ENCODE measurements at places on chromosomes 16 and 17.

- DNase-seq, result no peak
These were observed 206.2 kb downstream of the CNTNAP4 start for GRCh38 chr16:76483307-76483909.

- DNase-seq, result no peak
These were observed 42.0 kb downstream of the MGAT5B start for GRCh38 chr17:76909971-76910760.

DNA sequence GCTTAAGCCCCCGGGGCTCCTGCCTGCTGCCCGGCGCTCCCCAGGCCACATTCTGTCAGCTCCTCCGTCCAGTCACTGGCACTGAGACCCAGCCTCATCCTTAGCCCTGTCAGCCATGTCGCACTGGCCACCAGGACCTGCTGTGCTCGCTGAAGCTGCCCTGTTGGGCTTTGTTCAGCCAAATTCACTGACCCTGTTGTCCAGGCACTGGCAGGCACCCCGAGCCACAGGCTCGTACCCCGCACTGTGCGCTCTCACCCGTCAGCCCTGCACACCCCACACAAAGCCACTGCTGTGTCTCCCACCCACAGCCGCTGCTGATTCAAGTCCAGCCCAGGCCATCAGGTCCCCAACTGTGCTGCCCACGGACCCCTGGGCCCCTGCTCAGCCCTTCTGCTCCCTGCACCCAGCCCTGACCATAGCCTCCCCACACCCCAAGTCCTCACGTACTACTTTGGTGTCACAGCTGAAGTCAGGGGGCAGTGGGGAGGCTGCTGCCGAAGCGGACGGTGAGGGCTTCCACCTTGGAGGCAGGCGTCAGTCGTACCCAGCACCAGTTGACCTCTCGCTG is 131.5 kb upstream of the CHMP6 start:
- DNase-seq, result no peak

DNA sequence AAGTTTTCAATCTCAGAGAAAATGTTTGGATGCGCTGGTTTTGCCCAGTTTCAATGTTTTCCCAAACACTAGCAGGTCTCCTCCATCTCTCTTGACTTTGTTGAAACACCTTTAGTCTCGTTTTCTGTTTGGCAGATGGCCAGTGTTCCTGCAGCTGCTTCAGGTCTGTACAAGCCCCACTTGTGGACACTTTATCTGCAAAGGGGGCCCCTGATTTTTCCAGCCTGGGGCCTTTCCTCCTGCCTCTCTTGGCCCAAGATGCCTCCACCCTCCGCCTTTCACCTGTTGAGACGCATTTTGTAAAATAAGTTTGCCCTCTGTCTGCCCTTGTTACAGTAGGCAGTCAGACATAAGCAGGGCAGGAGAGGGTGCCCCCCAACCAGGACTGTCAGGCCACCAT is 21.8 kb upstream of the PRM1 start:
- no peak for DNase-seq

DNA sequence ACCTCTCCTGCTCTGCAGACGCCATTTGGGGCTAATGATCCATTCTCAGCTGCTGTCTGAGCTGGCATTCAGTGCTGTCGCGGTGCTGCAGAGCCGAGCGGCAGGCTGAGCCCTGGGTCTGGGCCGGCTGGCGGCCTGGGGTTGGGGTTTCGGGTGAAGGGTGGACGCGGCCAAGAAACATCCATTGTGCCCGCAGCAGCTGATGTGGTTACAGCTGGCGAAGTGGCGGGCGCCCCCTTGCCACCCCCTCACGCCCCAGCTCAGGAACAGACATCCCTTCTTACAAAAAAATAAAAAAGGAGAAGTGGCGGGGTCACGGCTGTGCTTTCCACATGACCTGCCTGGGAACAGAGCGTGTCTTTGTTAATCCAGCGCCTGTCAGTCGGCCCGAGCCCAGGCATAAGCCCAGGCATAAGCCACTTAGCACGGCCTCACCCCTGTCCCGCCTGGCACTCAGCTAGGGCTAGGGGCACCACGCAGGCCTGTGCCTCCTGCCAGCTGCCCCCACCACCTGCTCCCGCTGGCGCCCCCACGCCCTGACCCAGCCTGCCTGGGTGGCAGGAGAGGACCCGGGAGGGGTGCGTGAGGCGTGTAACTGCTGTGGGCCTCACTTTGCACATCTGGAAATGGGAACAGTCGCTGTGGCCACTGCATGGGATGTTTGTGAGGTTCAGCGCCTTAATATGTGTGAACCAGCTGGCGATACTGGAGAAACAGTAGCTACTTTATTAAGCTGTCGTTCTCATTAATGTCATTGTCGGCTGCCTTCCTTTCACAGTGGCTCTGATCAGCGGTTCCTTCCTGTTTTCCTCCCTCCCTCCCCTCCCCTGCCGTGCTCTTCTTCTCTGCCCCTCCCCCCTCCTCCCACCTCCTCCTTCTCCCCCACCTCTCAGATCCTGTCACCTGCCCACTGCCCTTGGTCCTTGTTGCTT is 197.7 kb upstream of the CIBAR2 start:
- DNase-seq, result no peak

GRCh38 chr17:15263680-15264079 is 1.4 kb downstream of the PMP22 start:
- no peak for DNase-seq

DNA sequence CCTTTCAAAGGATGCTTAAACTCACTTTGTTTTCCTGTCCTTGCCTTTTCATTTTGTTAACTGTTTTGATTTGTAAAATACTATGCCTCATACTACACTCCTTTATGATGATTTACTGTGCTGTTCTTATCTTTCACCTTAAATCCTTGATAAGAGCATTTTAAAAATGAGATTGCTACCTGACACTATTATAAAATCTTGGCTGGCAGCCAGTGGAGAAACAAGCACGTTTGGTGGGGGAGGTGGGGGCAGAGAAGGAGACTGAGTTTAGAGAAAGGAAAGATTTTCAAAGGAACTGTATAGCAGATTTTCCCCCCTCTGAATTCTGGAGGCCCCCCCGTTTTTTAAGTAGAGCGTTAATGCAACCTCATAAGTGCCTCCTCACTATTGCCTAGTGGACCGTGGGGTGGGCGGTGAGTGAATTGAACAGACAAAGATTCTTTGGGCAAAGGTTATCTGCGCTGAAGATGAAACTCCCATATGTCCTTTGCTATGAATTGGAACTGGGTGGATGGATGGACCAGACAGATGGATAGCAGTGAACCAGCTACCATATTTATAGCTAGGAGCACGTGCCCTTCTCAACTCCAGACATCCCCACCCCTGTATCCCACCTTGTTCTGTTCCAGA is 200.2 kb downstream of the CCDC182 start:
- DNase-seq, result no peak

- no peak for DNase-seq
These were observed 449.5 kb upstream of the CDH5 start for GRCh38 chr16:65916995-65917394.

GRCh38 chr17:68205808-68206720 is 41.8 kb upstream of the AMZ2 start:
- DNase-seq, result peak; percentile 38

DNA sequence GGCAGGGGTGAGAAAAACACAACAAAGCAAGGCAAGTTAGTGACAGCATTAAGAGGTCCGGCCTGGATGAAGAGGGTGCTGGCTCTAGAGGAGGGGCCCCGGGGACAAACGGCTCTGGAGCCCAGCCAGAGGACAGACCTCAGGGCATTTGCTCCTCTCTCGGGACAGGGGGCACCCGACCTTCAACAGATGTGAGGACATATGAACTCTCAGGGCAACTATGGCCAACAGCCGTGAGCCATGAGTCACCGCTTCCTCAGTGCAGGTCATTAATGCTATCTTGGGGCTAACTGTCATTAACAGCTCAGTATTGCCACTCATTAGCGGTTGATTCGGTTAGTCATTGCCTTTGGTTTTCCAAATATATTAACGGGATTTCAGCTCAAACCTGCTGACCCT is 9.7 kb upstream of the ARL5C start:
- no peak for DNase-seq
